ENCODE measurements at places on chromosomes 7 and 10.

DNA sequence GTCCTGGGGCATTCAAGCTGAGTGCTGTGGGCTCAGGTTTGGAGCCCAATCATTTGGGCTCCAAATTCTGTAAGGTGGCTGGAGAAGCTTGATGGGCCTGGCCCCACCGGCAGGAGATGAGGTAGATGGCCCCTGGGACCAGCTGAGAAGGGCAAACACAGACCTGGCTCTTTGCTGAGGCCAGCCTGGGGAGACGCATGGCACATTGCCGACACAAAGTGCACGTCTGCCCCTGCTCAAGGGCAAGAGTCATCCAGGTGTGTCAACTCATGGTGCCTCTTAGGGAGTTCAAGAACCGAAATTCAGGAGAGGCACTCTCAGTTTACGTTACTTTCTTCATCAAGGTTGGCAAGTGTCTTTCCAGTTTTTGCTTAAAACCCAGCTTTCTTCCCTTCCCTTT is 227.5 kb downstream of the LRMDA start:
- H3K27ac ChIP-seq, result no peak overlapping the region
- DNase-seq, result no peak
- H3K36me3 ChIP-seq, result no peaks in the 10 kb centered on the region
- no peaks in the 10 kb centered on the region for H3K4me1 ChIP-seq

GRCh38 chr10:22341190-22341925 is 3.9 kb upstream of the SPAG6 start:
- no peak overlapping the region for H3K27ac ChIP-seq
- H3K27me3 ChIP-seq, result peaks cover 60% of the 10 kb centered on the region
- H3K4me1 ChIP-seq, result peaks cover 8% of the 10 kb centered on the region
- no peaks in the 10 kb centered on the region for H3K36me3 ChIP-seq
- peak overlapping the region; percentile 80 for H3K4me3 ChIP-seq

- H3K27me3 ChIP-seq, result no peaks in the 10 kb centered on the region
- DNase-seq, result no peak
- no peaks in the 10 kb centered on the region for H3K4me1 ChIP-seq
- H3K27ac ChIP-seq, result no peak overlapping the region
Observed at GRCh38 chr10:89197473-89197872, 9.6 kb downstream of the CH25H start.

DNA sequence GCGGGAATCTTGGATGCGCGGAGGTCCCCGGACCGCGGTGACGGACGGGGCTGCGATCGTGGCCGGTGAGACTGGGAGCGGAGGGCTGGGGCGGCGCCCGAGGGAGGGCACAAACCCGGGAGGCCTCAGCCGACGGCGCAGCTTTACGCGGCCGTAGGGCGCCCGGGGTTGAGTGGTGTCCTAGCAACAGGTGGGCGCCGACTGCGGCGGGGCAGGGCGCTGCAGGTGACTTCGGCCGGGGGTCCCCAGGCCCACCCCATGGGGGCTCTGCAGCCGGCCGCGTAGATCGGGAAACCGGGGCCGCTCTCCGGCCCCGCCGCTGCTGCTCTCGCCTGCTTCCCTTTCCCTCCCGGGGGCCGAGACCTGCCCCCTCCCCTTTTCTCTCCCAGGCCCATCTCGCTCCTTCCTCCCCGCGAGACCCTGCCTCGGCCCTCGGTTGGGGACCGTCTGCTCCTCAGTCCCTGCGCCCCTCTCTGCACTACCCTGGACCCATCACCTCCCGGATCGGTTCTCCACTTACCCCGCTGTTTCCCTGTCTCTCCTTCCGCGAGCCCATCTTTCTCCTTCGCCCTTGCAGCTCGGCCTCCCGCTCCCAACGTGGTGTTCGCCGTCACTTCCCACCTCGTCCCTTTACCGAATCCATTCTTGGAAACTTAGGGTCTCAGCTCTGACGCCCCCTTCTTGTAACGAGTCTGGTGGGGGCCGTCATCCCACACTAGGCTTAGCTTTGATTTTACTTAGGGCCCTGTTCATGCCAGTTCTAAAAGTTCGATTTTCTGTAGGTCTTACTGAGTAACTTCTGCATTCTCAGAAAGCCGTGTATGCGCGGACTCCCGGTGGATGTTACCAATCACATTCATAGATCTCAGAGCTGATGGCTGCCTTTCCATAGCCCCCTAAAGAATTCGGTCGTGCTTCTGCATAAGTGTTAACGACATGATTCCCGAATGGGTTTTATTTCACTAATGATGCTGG is 18.5 kb upstream of the ACBD5 start:
- H3K27ac ChIP-seq, result no peak overlapping the region
- H3K27me3 ChIP-seq, result peaks cover 32% of the 10 kb centered on the region
- H3K4me3 ChIP-seq, result peak overlapping the region; percentile 38
- H3K36me3 ChIP-seq, result no peaks in the 10 kb centered on the region
- DNase-seq, result no peak

DNA sequence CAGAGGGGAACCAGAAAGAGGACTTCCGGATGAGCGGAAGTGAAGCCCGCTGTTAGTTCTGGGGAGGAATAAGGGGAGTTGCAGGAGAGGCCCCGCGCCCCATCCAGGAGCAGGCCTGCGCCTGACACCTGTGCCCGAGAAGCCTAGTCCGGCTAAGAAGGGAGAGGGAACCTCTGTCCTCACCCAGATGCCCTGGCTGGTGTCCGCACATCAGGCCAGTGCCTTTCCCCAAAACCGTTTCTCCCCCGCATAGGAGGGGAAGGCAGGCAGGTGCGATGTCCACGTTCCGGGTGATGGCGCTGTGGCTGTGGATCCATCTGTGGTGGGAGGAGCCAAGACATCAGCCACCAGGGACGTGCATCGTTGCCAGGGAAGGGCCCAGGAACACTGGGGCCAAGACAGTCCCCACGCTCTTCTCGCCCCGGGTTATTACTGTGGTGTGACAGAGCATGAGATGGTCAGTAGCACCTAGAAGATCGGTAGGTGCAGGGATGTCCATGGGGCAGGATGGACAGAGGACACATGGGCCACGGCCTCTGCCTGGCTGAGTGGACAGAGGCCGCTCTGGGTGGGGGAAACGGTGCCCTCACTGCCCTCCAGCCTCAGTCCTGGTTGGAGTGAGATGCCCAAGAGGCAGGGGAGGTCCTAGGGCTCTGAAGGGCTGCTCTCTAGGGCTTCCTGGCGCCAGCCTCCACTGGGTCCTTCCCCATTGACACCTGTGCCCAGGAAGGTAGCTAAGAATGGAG is 262.7 kb downstream of the CELF2 start:
- peaks cover 2% of the 10 kb centered on the region for H3K36me3 ChIP-seq
- H3K27ac ChIP-seq, result no peak overlapping the region
- no peak for DNase-seq
- H3K4me3 ChIP-seq, result no peak overlapping the region
- H3K27me3 ChIP-seq, result no peaks in the 10 kb centered on the region
- no peaks in the 10 kb centered on the region for H3K4me1 ChIP-seq

GRCh38 chr7:28114056-28114455 is 66.5 kb downstream of the JAZF1 start:
- H3K4me1 ChIP-seq, result no peaks in the 10 kb centered on the region
- H3K27me3 ChIP-seq, result peaks cover 5% of the 10 kb centered on the region
- DNase-seq, result no peak
- H3K4me3 ChIP-seq, result no peak overlapping the region
- H3K36me3 ChIP-seq, result no peaks in the 10 kb centered on the region

- no peaks in the 10 kb centered on the region for H3K4me1 ChIP-seq
- DNase-seq, result no peak
- H3K27ac ChIP-seq, result no peak overlapping the region
- H3K4me3 ChIP-seq, result no peak overlapping the region
Observed at GRCh38 chr10:84907461-84908009, 579.1 kb downstream of the CCSER2 start.
